ACHN (cell line): ENCODE measurements at places on chromosomes 7 and 10.

- DNase-seq, result no peak
Measured at GRCh38 chr7:17493446-17493845, 195.0 kb downstream of the AHR start.

DNA sequence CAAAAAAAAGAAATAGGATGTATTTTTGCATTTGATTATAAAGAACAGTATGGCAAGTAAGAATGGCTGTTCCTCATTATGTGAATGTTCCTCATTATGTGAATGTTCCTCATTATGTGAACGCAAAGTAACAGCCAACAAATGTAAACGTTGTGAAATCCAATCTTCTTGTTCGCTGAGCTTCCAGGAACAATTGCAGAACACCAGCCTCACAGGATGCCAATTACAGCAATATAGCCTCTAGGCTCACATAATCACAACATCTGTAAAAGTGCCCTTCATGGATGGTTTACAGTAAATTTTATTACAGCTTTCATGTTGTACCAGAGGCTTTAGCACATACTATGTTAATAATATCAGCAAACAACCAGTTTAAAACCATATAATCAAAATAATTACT, 71.6 kb downstream of the THSD7A start:
- no peak for DNase-seq

DNA sequence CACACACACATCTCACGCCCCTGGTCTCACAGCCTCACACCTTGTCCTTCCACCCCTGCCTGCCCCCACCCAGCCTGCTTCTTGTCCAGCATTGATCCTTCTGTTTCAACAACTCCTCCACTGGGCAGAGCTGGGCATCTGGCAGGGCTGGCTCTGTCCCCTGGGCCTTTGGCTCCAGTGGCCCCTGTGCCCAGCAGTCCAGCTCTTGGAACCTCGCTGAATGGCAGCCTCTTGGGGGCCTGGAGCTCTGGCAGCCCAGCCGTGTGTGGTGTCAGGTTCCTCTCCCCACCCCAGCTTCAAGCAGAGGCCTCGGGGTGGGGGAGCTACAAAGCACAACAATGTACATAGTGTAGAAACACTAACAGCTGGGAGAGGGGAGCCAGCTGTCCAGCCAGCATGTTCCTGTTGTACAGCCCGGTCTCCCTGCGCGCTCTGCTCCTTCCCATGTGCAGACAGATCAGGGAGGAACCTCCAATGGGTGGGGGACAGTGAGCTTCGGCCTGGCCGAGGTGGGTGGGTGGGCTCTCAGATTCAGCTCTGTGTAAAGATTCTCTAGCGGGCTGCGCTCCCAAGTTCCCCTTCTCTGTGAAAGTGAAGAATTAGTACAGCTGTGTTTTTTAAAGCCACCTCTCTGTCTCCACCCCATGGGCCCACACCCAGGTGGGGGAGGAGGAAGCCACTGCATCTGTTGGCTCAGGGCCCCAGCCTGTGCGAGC, 19.4 kb downstream of the ZMIZ2 start:
- DNase-seq, result no peak

GRCh38 chr10:30188101-30188500, 128.7 kb upstream of the JCAD start:
- DNase-seq, result no peak

- DNase-seq, result no peak
Measured at GRCh38 chr10:79139124-79139835, 70.5 kb downstream of the ZMIZ1 start.

DNA sequence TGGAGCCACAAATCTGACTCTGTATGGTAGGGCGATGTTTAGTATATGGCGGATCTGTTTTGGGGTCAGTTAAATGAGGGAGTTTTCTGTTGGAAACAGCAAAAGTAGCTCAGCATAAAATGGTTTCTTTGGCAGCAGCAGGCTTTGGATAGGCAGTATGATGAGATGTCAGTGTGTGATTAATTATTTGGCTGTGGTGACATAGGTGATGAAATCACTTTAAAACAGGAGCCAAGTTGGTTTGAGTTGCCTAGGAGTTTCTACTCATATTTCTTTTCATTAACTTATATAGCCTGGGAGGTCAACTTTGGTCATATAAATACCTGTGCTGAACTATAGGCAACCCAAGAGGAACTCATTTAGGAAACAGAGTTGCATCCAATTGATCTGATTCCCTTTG, 291.2 kb downstream of the LRMDA start:
- no peak for DNase-seq

- DNase-seq, result no peak
Measured at GRCh38 chr10:2948127-2948854, 119.1 kb upstream of the PFKP start.
